ENCODE measurements at places on chromosomes 12 and 14.

DNA sequence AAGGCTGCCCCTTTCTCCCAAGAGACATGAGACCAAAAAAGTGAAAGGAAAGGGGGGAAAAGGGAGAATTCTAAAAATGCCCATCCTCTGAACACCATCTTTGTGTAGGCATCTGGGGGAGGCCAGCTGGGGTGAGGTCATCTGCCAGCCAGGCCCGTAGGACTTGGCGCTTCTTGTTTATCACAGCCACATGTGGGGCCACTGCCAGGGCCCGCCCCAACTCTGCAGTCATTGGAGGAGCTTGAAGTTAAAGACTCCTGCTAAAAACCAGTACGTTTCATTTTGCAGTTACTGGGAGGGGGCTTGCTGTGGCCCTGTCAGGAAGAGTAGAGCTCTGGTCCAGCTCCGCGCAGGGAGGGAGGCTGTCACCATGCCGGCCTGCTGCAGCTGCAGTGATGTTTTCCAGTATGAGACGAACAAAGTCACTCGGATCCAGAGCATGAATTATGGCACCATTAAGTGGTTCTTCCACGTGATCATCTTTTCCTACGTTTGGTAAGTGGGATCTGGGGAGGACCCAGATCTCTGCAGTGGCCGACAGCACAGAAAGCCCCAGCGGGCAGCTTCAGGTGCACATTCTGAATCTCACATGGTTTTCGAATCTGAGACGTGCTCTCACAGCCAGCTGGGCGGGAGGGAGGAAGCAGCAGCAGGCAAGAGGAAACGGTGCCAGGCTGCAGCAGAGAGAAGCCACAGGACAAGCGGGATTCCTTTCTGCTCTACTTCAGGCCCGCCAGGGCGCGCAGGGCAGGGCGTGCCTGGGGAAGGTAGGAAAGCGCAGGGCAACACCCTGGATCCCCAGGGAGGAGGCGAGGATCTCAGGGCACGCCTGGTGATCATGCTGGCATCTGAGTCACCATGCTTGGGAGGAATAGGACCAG, at the start of gene P2RX7:
P2RX7 (plus strand) TSS at position 276 of the 881 bp plus-strand sequence; CDS start at position 371, 95 bp downstream.
- DNase-seq = peak; percentile 58

DNA sequence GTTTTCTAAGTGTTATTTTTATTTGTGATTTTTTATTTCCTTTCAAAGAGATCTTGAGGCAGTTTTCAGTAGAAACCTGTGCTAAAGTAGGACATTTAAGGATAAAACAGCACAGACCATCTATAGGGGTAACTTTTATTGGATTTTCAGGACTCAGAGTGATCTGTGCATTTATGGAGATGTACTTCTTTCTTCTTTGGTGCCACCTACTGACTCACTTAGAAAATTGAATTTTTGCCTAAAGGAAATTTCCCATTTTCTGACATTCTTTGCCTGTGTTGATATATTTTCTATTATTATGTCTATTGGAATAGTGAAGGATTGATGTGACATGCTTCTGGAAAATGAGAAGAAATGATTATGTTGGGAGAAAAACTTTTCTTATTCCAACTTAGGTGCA, 113.0 kb downstream of the UNC79 start:
- DNase-seq = peak; percentile 42

DNA sequence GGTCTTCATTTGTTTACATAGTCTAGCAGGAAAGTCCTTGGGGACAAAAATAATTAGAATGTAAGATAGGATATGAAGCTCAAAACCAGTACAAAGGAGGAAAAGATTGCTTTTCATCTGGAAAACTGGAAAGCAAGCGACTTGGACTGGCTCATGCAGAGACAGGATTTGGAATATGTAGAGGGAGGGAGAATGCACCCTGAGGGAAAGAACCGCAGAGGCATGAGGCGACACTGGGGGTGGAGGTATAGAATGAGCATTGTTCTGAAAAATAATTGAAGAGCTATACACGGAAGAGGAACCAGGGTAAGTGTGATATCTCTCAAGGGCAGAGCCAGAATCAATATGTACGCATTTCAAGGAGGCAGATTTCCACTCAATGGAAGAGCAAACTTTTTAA, 85.5 kb downstream of the PLEKHG3 start:
- no peak for DNase-seq

- DNase-seq = no peak
These were observed 69.9 kb downstream of the PLXNC1 start for GRCh38 chr12:94218233-94218632.

- DNase-seq = no peak
These were observed 27.2 kb downstream of the HIGD1C start for GRCh38 chr12:50979369-50980052.

DNA sequence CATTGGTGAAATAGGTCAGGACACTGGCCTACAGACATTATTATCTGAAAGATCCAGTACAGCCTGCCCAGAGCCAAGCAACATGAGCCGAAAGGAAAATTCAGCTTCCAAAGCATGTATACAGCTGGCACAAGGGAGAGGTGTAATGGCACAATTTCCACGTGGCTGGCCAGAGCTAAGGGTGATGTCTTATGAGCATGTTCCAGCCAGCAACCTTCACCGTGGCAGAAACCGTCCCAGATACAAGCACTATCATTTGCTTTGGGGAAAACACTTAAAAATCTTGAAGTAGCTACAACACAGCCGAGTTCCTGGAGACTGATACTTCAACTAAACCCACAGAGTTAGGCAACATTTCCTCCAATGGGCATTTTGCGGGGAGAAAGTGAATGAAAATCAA, 44.5 kb downstream of the CORO1C start:
- no peak for DNase-seq

- no peak for DNase-seq
These were observed 10.3 kb upstream of the KCNA1 start for GRCh38 chr12:4899364-4899763.

GRCh38 chr14:28340816-28341215, 425.8 kb upstream of the FOXG1 start:
- no peak for DNase-seq

DNA sequence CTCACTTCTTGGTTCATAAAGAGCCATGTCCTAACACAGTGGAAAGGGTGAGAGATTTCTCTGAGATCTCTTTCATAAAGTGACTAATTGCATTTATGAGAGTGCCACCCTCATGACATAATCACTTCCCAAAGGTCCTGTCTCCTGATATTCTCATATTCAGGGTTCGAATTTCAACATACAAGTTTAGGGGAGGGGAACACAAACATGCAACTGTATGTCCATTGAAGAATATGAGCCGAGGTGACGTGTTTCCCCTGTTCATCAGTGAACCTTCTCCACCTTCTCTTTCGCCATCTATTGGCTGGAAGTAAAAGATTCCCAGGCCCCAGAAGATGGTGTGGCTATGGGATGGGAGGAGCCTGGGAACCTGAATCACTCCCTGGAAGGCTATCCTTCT, 354.2 kb upstream of the ATP2B1 start:
- peak; percentile 12 for DNase-seq

DNA sequence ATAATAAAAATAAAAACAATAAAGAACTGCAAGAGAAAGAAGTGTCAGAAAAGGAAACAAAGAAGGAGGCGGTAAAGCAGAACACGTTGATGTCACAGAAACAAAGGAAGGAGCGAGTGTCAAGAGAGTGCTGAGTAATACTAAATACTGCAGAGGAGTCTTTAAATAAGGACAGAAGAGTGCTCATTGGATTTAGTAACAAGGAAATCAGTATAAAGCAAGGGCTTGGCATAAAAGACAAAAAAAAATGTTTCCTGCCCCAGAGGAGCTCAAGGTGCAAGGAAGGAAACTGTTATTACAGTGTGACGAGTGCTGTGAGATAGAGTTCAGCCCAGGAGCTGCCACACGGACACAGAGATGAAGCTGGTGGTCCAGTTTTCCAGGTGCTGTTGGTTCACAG, 8.4 kb upstream of the TUBA1A start:
- no peak for DNase-seq

- DNase-seq = no peak
These were observed 23.9 kb upstream of the AICDA start for GRCh38 chr12:8636581-8636980.

DNA sequence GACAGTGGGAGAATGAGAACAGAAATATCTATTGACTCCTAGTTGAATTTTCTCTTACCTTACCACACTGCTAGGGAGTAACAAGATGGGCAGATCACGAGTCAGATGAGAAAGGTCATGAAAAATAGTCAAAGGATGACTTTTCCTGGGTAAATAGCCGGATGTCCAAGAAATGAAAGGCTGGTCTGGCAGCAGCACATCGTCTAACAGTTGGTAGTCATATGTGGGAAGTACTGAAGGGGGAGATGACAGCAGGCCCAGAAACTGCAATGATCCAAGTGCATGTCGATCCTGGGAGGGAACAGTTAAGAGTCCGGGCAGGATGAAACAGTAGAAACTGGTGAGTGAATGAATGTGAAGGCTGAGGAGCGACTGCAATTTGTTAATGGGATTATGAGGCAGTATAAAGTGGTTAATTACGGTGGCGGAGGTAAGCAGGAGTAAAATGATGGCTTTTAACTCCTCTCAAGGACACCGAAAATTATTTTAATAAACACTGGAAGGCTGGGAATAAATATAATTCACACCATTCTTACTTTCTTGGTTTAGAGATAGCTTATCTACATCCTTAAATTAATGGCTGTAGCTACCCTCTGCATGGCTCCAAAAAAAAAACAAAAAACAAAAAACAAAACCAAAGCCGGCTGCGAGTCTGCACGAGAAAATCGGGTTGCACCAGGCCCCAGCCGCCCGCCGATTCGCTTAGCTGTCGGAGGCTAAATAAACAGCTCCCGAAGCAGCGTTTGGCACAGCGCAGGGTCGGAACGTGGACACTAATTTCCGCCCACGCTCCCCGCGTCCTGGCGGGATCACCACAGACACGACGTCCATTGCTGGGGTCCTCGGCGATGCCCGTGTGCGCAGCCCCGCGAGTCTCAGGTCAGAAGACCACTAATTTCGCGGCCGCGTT, 1.0 kb upstream of the ERC1 start:
- DNase-seq = peak; percentile 92

DNA sequence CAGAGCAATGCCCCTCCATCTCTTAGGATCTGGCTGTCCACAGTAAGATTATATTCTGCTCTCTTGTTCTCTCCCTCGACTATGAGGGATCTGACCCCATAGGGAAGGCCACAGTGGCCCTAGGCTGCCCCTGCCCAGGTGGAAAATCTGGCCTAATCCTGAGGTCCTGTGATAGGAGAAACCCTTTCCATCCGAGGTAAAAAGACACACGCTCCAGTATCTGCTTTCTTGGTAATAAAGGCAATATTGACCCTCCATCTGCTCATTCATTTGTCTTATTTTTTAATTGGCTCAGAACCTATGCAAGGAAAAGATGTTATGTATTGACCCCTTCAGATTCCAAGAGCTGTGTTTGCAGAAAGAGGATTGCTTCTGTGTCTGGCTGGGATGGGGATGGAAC, 9.7 kb downstream of the KRT76 start:
- no peak for DNase-seq

- peak; percentile 48 for DNase-seq
These were observed 17.4 kb upstream of the B4GALNT3 start for GRCh38 chr12:442235-442884.

DNA sequence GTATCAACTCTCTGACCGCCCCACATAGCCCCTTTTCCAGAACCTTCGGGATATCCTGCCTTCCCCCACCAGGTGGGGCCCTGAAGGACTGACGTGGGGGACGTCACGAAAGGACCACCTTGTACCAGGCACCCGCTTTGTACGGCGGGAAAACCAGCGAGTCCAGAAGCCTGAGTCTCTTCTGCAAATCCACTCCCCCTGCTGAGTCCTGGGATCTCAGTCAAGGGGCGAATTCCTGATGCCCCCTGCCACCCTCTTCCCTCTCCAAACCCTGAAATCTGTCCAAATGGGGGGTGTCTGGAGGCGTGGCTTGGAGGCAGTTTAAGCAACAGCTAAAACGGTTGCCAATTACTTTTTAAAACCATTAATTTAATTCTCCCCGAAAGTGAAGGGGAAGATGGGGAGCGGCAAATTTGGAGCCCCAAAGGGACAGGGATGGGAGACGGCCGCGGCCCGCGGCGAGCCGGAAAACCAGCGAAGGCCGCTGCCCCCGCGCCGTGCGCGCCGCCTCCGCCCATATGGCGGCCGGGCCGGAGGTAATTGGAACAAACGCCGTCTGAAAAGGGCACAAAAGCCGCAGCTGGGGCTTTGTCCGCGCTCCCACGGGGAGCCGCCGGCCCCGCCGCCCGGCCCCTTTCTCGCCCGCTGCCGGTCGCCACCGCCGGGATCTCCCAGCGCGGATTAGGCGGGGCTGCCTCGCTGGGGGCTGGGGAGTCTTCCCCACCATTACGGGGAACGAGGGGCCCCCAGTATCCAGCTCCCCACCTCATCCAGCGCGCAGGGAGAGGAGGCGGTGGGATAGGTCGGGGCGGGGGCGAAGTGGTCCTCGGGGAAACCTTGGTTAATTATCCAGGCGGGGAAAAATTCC, 6.6 kb downstream of the LHX5 start:
- DNase-seq = no peak

GRCh38 chr14:30521899-30522736, 36.8 kb upstream of the G2E3 start:
- peak; percentile 62 for DNase-seq

GRCh38 chr14:39416072-39416471, 16.2 kb downstream of the FBXO33 start:
- DNase-seq = no peak

DNA sequence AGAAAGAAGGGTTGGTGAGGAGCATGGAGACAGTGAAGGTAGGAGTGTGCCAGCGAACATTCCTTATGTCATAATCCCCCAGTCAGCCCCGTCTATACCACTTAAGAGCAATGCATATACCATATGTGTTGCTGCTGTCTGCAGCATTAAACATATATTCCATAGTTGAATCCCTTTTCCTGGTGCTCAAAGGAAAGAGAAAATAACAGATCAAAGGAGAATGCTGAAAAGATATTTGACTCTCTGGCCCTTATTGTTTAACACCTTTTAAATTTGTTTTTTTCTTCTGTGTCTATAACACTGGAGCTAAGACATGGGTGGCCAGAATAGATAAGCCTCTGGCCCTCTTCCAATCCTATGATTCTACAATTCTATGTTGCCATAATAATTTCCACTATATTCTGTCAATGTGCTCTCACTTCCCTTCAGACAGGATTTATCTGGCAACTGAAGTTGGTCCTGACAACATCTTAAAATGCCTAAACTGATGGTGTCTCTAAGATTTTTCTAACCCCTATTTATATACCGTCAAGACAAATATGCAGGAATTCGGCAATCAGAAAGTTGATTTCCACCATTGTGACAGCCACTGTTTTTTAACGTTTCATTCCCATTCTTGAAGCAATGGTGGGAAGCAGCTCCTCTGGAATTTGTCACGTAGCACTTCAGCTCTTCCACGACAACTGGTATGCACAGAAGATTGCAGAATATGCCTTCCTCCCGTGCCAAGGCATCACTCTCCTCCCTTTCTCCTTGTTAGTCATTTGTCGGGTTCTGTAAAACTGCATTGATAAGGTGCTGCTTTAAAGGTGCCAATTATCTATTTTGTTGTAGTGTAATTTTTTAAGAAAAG, 204.7 kb downstream of the BCAT1 start:
- no peak for DNase-seq

DNA sequence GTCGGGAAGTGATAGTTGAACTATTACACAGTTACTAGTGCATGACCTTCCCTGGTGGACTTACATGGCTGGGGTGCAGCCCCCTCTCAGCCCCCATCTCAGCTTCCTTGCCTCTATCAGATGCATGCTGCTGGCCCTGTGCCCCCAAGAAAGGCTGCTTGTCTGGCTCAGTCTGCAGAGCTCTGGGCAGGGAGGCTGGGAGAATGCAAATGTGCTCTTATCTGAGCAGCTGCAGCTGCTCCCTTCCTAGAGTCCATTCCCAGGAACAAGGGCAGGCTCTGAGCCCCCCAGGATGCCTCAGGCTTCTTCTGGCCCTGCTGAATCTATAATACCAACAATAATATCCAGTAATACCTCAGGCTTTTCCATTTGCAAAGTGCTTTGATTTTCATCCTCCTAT, 218.1 kb upstream of the SRRM4 start:
- no peak for DNase-seq
